ENCODE measurements at places on chromosomes 3 and 15. TPM values are rescaled to one million over a fixed set of nuclear protein-coding genes. Genes with fewer than 3 reads are reported as not detected.

The SLC25A36 gene
- total RNA-seq: 18.3 TPM

The UBAP1L gene
- 0.29 TPM for total RNA-seq

The MYZAP gene
- total RNA-seq: 1.3 TPM

The PCBP4 gene
- total RNA-seq: 15.1 TPM

The PRRT3 gene
- total RNA-seq: 1.2 TPM

The NLGN1 gene
- total RNA-seq: not detected

The A4GNT gene
- total RNA-seq: not detected

The VEPH1 gene
- 0.25 TPM for total RNA-seq

The CEP19 gene
- total RNA-seq: 2.7 TPM

The UBP1 gene
- 59.8 TPM for total RNA-seq

The ACAA1 gene
- total RNA-seq: 44.4 TPM

The AADACL2 gene
- not detected for total RNA-seq

The FAM3D gene
- total RNA-seq: not detected

The FBXL22 gene
- total RNA-seq: 0.32 TPM
